Activated CD4-positive, alpha-beta memory T cell treated with anti-CD3 and anti-CD28 coated beads for 36 hours (primary cell): ENCODE measurements at places on chromosomes 5 and 9.

DNA sequence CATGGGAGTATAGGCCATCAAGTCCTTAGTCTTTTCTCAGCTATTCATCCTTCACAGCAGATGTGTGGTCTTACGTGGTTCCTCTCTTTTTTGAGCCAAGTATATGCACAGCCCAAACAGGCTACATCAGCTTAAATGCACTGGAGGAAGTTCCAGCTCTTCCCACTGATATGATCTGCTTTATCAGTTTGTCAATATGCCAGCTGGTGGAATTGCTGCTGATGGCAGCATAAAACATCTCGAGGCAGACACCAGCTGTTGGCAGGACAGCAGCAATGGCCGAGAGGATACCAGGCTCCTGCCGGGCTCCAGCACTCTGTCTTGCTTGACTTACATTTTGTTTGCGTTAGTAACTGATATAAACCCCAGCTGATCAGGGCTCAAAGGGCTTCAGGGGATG is 143.4 kb downstream of the TENT4A start:
- no peak for DNase-seq

GRCh38 chr5:139517683-139518564 is 35.4 kb upstream of the STING1 start:
- peak; percentile 93 for DNase-seq

- no peak for DNase-seq
These were observed 206.8 kb downstream of the CAAP1 start for GRCh38 chr9:26685818-26686217.

GRCh38 chr9:21681641-21682040 is 120.8 kb upstream of the MTAP start:
- no peak for DNase-seq

- no peak for DNase-seq
These were observed 37.1 kb upstream of the PRUNE2 start for GRCh38 chr9:76943054-76943453.

DNA sequence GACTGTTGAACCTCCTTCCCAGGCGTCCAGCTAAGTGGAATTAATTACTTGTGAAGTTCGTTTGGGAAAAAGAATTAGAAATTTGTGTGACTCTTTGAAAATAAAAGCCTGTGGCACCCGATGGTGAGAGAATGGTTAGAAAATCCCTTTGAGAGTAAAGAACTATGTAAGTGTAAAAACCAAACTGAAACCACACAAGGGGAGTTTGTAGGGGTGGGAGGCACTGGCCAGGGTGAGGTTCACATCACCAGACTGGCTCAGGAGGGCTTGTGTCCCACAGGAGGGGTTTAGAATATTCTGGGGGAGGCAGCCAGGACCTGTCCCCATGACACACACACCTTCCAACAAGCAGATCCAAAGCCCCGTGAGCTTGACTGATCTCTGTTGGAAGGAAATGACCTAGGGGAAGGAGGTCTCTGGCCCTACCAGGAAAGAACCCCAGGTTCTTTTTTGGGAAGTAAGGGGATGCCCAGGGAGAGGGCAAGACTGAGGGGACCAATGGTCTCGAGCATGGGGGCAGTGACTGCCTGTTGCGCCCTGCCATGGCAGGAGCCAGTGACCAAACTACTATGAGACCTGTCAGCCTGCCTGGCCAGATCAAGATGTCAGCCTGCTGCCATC is 4.3 kb downstream of the SPATA24 start:
- DNase-seq = peak; percentile 37

DNA sequence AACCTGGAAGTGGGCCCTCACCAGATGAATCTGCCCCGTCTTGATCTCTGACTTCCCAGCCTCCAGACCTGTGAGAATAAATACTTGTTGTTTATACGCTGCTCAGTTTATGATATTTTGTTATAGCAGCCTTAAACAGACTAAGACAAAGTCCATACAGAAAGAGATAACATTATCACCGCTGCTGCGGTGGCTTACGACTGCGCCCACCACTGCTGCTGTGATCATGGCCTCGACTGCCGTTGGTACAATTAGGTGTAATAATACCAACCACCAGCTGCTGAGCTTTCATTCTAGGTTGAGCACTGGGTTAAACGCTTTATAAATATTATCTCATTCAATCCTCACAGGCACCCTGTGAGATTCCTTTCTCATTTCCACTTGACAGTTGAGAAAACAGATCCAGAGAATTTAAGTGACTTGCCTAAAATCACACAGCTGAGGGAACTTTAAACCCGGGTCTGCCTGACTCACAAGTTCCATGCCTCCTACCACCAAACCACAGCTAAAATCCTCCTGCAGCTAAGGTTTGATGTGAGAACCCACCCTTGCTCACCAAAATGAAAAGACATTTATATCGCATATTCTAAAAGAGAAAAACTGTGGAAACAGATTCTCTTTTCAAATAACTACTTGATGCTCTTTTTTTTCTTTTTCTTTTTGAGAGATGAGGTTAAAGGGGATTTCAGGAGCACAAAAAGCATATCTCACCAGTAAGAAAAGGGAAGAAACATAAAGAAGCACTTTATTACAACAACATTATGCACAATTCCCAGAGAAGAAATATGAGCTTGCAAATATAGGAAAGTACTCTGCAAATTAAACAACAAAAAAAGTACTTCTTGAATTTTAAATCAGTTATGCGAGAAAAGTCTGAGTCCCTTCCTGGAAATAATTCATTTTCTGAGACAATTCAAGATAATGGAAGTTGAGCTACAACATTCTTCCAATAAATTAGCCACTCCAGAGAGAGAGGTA is 23.9 kb downstream of the GOLM1 start:
- peak; percentile 45 for DNase-seq

GRCh38 chr5:1555011-1555807 is 31.4 kb upstream of the LPCAT1 start:
- no peak for DNase-seq

- no peak for DNase-seq
These were observed 154.2 kb upstream of the DAB2 start for GRCh38 chr5:39578887-39579497.
